H1 (cell line): ENCODE measurements at places on chromosomes 7 and 10. TPM values are rescaled to one million over a fixed set of nuclear protein-coding genes. Genes with fewer than 3 reads are reported as not detected.

The IQUB gene
- total RNA-seq, result 0.82 and 0.96 TPM in 2 replicates

DNA sequence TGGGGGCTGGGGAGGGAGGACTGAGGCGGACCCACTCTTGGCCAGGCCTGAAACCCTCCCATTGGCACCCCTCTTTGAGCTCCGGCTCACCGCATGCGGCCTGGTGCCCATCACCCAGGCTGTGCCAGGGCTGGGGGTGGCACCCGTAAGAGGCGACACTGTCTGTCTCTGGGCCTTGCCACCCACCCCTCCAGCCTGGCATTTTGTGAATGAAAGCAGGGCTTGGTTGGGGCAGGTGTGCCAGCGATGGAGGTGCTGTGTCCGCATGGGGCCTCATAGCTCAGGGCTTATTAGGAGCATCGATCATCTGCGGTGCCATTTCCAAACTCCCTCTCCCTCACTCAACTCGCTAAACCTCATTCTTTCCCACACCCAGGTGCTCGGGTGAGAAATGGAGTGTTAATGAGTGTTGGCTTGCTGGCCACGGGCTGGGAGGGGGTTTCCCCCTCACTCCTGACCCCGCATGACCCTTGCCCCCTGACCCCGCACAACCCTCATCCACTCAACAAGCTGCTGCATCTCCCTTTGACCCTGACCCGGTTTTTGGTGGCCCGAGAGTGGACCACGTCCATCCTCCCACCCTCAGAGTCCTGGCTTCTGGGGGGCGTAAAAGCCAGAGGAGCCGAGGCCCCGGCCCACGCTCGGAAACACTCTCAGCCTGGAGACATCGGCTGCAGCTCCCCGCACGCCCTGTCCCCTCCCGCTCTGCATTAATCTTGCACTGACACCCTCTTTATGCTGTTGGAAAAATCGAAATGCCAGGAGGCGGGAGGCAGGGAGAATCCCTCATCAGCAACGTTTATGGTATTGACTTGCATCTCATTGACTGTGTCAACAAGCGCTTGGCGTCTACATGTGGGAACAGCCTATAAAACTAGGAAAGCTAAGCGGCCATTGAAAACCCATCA lies 161.2 kb downstream of the DNAJB6 start:
- H3K27ac ChIP-seq, result no peak overlapping the region
- peaks cover 33% of the 10 kb centered on the region for H3K27me3 ChIP-seq
- peak; percentile 14 for DNase-seq

The CACNA2D1 gene
- total RNA-seq, result 25.0 and 27.3 TPM in 2 replicates

- H3K27me3 ChIP-seq, result no peaks in the 10 kb centered on the region
- no peak overlapping the region for H3K4me3 ChIP-seq
- no peaks in the 10 kb centered on the region for H3K36me3 ChIP-seq
- H3K27ac ChIP-seq, result no peak overlapping the region
Observed at GRCh38 chr10:27439101-27439500, 65.0 kb upstream of the RAB18 start.

DNA sequence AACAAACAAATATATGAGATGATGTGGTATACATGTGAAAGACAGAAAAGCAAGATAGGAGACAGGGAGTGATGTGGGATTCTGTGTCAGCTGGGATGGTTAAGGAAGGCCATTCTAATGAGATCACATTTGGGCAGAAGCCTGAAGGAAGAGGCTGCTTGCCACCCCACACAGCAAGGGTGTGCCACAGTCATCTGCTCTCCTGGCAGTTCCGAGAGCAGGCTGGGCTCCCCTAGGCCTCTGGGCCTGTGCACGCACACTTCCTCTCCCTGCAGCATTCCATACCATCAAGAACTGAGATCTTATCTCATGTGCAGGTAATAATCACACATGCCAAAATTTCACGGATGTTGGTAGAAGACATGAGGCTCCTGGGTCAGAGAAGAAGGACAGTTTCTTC lies 43.1 kb downstream of the SYPL1 start:
- no peaks in the 10 kb centered on the region for H3K36me3 ChIP-seq
- no peaks in the 10 kb centered on the region for H3K27me3 ChIP-seq
- H3K27ac ChIP-seq, result no peak overlapping the region
- H3K4me3 ChIP-seq, result no peak overlapping the region

DNA sequence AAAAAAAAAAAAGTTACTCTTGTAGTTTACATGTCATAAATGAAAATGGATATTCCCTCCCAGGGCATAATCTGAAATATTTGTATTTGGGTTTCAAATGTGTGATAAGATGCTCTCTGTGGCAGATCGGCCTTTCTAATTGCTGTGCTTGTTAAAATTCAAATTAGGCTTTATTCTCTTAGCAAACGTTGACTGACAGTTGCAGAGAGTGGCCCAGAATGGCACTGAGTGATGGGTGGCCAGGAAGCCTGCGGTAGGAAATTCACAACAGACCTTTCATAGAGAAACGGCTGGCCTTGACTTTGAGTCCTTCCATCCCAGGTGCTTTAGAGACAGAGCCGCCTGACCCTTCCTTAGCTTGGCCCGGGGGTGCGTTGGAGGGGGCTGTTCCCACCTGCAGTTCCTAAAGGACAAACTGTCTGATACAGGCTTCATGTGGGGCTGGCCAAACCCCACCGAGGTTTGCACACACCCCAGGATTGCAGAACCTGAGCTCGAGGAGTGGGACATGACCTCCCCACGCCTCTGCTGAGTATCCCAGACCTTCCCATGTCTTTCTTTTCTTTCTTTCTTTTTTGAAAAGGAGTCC lies 152.7 kb downstream of the CUX1 start:
- H3K36me3 ChIP-seq, result no peaks in the 10 kb centered on the region
- no peaks in the 10 kb centered on the region; the same call in 1 of the 2 replicates for H3K4me1 ChIP-seq
- DNase-seq, result no peak
- no peaks in the 10 kb centered on the region for H3K27me3 ChIP-seq
- peak overlapping the region; percentile 19; the same call in 1 of the 2 replicates for H3K27ac ChIP-seq

GRCh38 chr10:42149027-42149700 lies 489.2 kb downstream of the ZNF33B start:
- H3K4me3 ChIP-seq, result no peak overlapping the region
- H3K4me1 ChIP-seq, result no peaks in the 10 kb centered on the region
- H3K27me3 ChIP-seq, result no peaks in the 10 kb centered on the region
- H3K36me3 ChIP-seq, result no peaks in the 10 kb centered on the region

The NPS gene
- total RNA-seq, result not detected in 2 replicates

The PLEKHS1 gene
- total RNA-seq, result not detected in 2 replicates

DNA sequence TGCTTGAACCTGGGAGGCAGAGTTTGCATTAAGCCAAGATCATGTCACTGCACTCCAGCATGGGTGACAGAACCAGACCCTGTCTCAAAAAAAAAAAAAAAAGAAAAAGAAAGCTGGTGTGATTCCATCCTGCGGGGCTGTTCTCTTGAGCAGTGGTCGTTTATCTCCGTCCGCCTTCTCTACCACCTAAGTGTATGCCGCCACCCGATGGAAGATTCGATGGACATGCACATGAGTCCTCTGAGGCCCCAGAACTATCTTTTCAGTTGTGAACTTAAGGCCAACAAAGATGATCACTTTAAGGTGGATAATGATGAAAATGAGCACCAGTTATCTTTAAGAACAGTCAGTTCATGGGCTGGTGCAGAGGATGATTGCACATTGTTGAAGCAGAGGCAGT lies 65.7 kb downstream of the ABRAXAS2 start:
- H3K36me3 ChIP-seq, result no peaks in the 10 kb centered on the region
- no peak overlapping the region for H3K4me3 ChIP-seq
- no peak overlapping the region for H3K27ac ChIP-seq
- DNase-seq, result no peak
- no peaks in the 10 kb centered on the region for H3K27me3 ChIP-seq
- no peaks in the 10 kb centered on the region for H3K4me1 ChIP-seq

DNA sequence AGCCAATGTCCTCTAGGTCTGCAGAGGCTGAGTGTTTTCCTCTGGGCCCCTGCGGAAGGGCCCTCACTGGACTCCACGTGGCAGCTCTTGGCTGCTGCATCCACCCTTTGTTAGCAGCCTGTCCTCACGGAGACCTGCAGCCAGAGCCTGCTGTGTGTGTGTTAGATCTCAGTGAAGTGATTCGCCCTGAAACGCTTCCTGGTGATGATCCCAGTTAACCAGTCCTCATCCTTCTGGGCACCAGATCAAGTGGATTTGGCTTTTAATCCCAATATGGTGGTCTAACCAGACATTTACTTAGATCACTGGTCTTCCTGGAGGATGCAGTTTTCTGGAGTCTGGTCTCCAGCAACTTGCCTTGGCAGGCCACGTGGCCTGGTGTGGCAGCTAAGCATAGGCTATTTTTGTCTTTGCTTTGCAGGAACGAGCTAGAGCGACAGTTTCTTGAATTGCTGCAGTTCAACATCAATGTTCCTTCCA lies 39.5 kb upstream of the GJD4 start:
- H3K27me3 ChIP-seq, result no peaks in the 10 kb centered on the region
- H3K27ac ChIP-seq, result no peak overlapping the region
- H3K4me3 ChIP-seq, result no peak overlapping the region
- DNase-seq, result no peak
- no peaks in the 10 kb centered on the region for H3K4me1 ChIP-seq

DNA sequence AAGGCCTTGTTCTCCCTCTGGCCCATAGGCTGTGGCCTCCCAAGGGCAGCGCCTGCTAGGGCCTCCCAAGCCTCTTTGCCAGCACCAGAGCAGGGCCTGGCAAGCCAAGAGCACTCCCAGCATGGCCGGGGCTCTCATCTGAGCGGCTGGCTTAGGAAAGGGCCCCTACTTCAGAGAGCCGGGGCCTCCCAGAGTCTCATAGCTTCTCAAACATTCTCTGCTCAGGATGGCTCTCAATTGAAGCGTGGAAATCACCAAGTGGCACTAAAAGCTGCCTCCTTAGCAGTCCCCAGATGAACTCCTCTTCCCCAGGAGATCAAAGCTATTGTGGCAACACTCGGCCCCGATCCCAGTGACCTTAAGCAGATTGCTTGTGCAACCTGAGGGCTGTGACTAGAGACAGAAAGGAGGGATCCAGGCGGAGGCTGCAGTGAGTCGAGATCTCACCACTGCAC lies 69.4 kb downstream of the FAM53B start:
- no peak for DNase-seq
- H3K4me3 ChIP-seq, result no peak overlapping the region
- H3K4me1 ChIP-seq, result peaks cover 6% of the 10 kb centered on the region
- H3K27me3 ChIP-seq, result no peaks in the 10 kb centered on the region
- H3K27ac ChIP-seq, result no peak overlapping the region

DNA sequence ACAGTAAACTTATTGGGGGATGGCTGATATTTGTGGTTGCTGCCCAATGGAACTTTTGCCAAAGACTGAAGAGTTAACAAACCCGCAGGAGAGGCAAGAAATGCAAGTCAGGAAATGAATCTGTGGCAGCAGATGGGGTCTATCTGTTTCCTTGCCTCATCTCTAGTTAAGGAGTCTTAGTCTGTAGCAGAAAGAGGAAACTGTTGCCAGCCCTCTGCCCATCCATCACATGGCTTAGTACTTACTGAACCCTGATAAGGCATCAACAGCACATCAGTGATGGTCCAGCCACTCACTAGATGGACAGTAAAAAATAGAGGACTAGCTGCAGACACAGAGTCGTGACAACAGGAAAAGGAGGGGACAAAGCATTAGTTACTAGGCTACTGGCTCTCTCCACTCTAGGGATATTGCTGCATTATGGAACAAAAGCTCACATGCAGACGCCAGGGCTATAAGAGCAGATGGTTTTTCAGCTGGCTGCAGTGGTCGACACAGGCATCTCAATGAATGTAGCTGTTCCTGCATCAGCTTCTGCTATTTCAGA lies 614.7 kb downstream of the PARD3 start:
- no peaks in the 10 kb centered on the region for H3K36me3 ChIP-seq
- H3K4me1 ChIP-seq, result no peaks in the 10 kb centered on the region
- no peaks in the 10 kb centered on the region for H3K27me3 ChIP-seq

The CRYGN gene
- 1.0 and 1.6 TPM in 2 replicates for total RNA-seq

DNA sequence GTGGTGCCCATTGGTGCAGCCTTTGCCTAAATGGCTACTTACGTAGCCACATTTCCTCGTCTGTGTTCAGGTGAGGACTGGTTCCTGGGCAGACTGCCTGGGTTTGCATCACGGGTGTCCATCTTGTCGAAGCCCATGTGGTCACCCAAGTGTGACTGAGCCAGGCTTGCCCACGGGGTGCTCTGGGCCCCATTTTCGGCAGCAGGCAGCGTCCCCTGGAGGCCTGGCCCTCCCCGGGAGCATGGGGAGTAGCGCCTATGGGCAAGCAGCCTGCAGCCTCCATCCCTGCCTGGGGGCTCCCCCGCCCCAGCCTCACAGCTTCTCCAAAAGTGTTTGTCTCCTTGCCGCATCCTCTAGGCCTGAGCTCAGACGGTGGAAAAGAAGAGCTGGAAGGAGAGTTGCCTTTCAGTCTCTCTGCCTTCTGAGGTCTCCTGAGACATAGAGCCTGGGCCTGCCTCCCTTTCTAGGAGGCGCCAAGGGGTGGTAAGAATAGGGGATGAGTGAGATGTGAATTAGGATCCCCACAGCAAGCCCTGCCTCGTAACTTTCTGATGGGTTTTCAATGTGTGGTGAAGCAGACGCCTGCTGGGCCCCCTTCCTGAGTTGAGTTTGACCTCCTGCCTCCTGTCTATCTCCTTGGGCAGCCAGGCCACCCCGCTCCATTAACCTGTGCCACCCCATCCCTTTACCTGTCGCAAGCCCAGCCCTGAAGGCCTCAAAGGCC lies 42.7 kb downstream of the HTRA1 start:
- no peak for DNase-seq
- no peak overlapping the region for H3K4me3 ChIP-seq
- no peaks in the 10 kb centered on the region for H3K36me3 ChIP-seq

GRCh38 chr10:88530093-88530492 lies 53.0 kb downstream of the RNLS start:
- peaks cover 3% of the 10 kb centered on the region; the same call in 1 of the 2 replicates for H3K4me1 ChIP-seq
- DNase-seq, result no peak
- no peak overlapping the region for H3K27ac ChIP-seq
- no peak overlapping the region for H3K4me3 ChIP-seq

The FGFR2 gene
- 81.2 and 81.6 TPM in 2 replicates for total RNA-seq

DNA sequence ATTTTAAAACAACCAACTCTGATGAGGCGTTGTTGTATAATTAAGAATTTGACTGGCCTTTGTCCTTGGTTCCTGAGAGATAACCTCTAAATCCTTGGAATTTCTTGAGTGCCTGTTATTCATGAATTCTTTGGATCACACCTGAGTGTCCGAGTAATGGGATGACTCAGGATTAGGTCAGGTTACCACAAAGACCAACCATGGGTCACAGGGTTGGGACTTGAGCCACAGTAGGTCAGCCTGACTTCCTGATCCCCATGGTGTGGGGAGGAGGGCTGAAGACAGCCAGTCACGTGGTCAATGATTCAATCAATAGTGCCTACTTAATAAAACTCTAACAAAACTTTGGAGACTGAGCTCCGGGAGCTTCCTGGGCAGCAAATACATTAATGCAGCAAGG lies 192.5 kb downstream of the GFRA1 start:
- peak; percentile 41 for DNase-seq
- H3K27ac ChIP-seq, result no peak overlapping the region
- H3K27me3 ChIP-seq, result no peaks in the 10 kb centered on the region
- no peaks in the 10 kb centered on the region for H3K36me3 ChIP-seq
- H3K4me3 ChIP-seq, result no peak overlapping the region

DNA sequence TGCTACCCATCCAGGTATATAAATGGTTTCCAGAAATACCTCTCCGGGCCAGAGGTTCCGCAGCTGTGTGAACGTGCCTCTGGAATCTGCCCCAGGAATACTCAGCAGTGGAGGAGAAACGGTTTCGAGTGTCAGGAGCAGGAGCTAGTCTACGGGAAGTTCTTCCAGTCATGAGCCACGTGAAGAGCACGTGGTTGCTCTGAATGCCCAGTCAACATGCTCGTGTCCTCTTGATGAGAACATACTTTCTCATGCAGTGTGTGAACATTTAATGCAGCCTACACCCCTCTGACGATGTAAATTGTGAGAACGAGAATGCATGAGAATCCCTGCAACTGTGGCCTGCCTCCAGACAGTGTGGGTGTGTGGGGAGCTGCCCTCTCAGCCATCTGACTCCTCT lies 277.0 kb upstream of the SHH start:
- H3K27me3 ChIP-seq, result no peaks in the 10 kb centered on the region
- no peak for DNase-seq
- no peak overlapping the region for H3K4me3 ChIP-seq
- no peak overlapping the region for H3K27ac ChIP-seq
- H3K36me3 ChIP-seq, result no peaks in the 10 kb centered on the region
- H3K4me1 ChIP-seq, result no peaks in the 10 kb centered on the region
